Smooth muscle cell of the umbilical artery (primary cell): ENCODE measurements at places on chromosomes 6 and 20. TPM values are rescaled to one million over a fixed set of nuclear protein-coding genes. Genes with fewer than 3 reads are reported as not detected.

The HLA-DMB gene
- total RNA-seq = not detected in 2 replicates

The CGA gene
- not detected in 2 replicates for total RNA-seq

The CFAP206 gene
- total RNA-seq = 0.37 and 0.59 TPM in 2 replicates

The ELOVL4 gene
- total RNA-seq = 7.1 and 7.6 TPM in 2 replicates

The SLC17A1 gene
- total RNA-seq = not detected in 2 replicates

The PCSK2 gene
- total RNA-seq = not detected in 2 replicates

The MAFB gene
- total RNA-seq = 0.14 and 0.30 TPM in 2 replicates

The SMIM8 gene
- total RNA-seq = 5.6 and 5.9 TPM in 2 replicates

The SLC44A4 gene
- total RNA-seq = 0.05 and 0.30 TPM in 2 replicates

The FRMD1 gene
- total RNA-seq = not detected in 2 replicates

The SPATA25 gene
- total RNA-seq = 1.1 and 2.1 TPM in 2 replicates

The FOXF2 gene
- under 0.01 TPM in 1 of 2 replicates, not detected in the other for total RNA-seq

The NRSN1 gene
- not detected in 2 replicates for total RNA-seq

The BMP5 gene
- total RNA-seq = not detected in 2 replicates

The LHFPL5 gene
- total RNA-seq = not detected in 2 replicates

The PHACTR3 gene
- total RNA-seq = not detected in 2 replicates

The NRN1 gene
- 0.30 and 1.6 TPM in 2 replicates for total RNA-seq

The COL11A2 gene
- total RNA-seq = 0.30 and 0.37 TPM in 2 replicates

The FAM83D gene
- 2.1 and 11.9 TPM in 2 replicates for total RNA-seq

The TMEM170B gene
- 1.8 and 3.3 TPM in 2 replicates for total RNA-seq

The GPR31 gene
- total RNA-seq = not detected in 2 replicates

The TMEM74B gene
- total RNA-seq = 0.14 TPM in 1 of 2 replicates, not detected in the other

The CRISP3 gene
- total RNA-seq = not detected in 2 replicates

The REM1 gene
- total RNA-seq = not detected in 2 replicates

The EPPIN gene
- total RNA-seq = not detected in 2 replicates

The C6orf15 gene
- total RNA-seq = not detected in 2 replicates

The NHSL1 gene
- total RNA-seq = 7.4 and 12.1 TPM in 2 replicates

The RHAG gene
- total RNA-seq = not detected in 2 replicates

The WFDC10B gene
- not detected in 2 replicates for total RNA-seq

The RAET1E gene
- 0.14 TPM in 1 of 2 replicates, not detected in the other for total RNA-seq

The NCOA5 gene
- 6.5 and 12.0 TPM in 2 replicates for total RNA-seq

The SYNDIG1 gene
- 5.6 and 5.9 TPM in 2 replicates for total RNA-seq

The TNNC2 gene
- total RNA-seq = not detected in 2 replicates

The ADGRG6 gene
- 8.0 and 29.9 TPM in 2 replicates for total RNA-seq

The GGTLC1 gene
- not detected in 2 replicates for total RNA-seq

The TPD52L1 gene
- total RNA-seq = 30.3 and 64.7 TPM in 2 replicates

The EMILIN3 gene
- under 0.01 TPM in 1 of 2 replicates, not detected in the other for total RNA-seq

The MEP1A gene
- total RNA-seq = not detected in 2 replicates

The LY6G6C gene
- not detected in 2 replicates for total RNA-seq

The INSM1 gene
- not detected in 2 replicates for total RNA-seq

The DUSP15 gene
- total RNA-seq = not detected in 2 replicates

The CD40 gene
- 2.0 and 3.9 TPM in 2 replicates for total RNA-seq

The ADGRF5 gene
- under 0.01 and 0.09 TPM in 2 replicates for total RNA-seq

The HAO1 gene
- total RNA-seq = not detected in 2 replicates

The HUS1B gene
- total RNA-seq = 0.89 and 1.7 TPM in 2 replicates

The UBE2V1 gene
- total RNA-seq = 35.6 and 74.7 TPM in 2 replicates
